ENCODE measurements at places on chromosomes 12 and 14. TPM values are rescaled to one million over a fixed set of nuclear protein-coding genes. Genes with fewer than 3 reads are reported as not detected.

GRCh38 chr14:53951627-53952303, 4.9 kb downstream of the BMP4 start:
- DNase-seq: no peak
- H3K27me3 ChIP-seq: peaks cover 34% of the 10 kb centered on the region
- no peak overlapping the region for H3K27ac ChIP-seq
- peaks cover 16% of the 10 kb centered on the region for H3K36me3 ChIP-seq
- peak overlapping the region; percentile 69 for H3K4me3 ChIP-seq

GRCh38 chr12:54439096-54439495, 20.0 kb upstream of the ITGA5 start:
- H3K27ac ChIP-seq: no peak overlapping the region
- no peak for DNase-seq
- H3K36me3 ChIP-seq: no peaks in the 10 kb centered on the region

Gene AMN
- 13.7 TPM for total RNA-seq

GRCh38 chr12:120238839-120239445, 26.6 kb downstream of the PXN start:
- no peak for DNase-seq
- no peak overlapping the region for H3K4me3 ChIP-seq
- H3K27me3 ChIP-seq: no peaks in the 10 kb centered on the region

Gene C12orf42
- not detected for total RNA-seq

GRCh38 chr12:42283739-42284138, 42.2 kb downstream of the ZCRB1 start:
- H3K4me1 ChIP-seq: no peaks in the 10 kb centered on the region
- no peak for DNase-seq
- H3K27ac ChIP-seq: no peak overlapping the region
- no peaks in the 10 kb centered on the region for H3K36me3 ChIP-seq
- H3K4me3 ChIP-seq: no peak overlapping the region

GRCh38 chr12:69653703-69654102, 43.0 kb upstream of the LRRC10 start:
- no peaks in the 10 kb centered on the region for H3K27me3 ChIP-seq
- H3K4me3 ChIP-seq: no peak overlapping the region
- no peaks in the 10 kb centered on the region for H3K36me3 ChIP-seq
- H3K27ac ChIP-seq: no peak overlapping the region
- no peak for DNase-seq

Gene DHRS4L2
- 19.4 TPM for total RNA-seq

Gene PRICKLE1
- 18.8 TPM for total RNA-seq

- H3K4me1 ChIP-seq: peaks cover 20% of the 10 kb centered on the region
- no peaks in the 10 kb centered on the region for H3K36me3 ChIP-seq
- peaks cover 50% of the 10 kb centered on the region for H3K27me3 ChIP-seq
- no peak for DNase-seq
Measured at GRCh38 chr12:27965966-27966365, 6.6 kb downstream of the PTHLH start.

DNA sequence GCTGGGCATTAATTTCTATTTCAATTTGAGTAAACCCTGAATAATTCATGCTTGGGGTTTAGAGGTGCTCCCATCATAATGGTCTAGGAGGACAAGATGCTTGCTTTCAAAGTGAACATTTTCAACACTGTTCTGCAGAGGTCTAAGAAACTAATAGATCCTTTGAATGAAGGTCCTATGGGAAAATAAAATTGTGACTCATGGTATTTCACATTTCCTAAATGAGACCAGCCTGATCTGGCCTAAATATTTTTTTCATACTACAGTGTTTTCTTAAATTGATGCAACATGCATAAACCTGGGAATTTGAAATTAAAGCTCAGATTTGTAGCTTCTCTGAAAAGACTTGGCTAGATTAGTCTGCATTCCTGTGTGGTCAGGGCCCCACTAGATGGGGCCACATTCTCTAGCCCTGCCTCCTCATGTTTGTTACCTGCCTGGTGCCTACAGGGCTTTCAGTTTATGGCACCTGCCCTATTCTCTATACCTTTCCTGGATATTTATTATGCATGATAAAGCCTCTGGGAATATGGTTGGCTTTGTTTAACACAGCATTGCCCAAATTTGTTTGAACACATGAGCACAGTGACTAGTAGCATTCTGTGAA, 112.7 kb downstream of the METTL25 start:
- no peaks in the 10 kb centered on the region for H3K27me3 ChIP-seq
- peaks cover 14% of the 10 kb centered on the region for H3K36me3 ChIP-seq
- H3K4me3 ChIP-seq: no peak overlapping the region
- no peak for DNase-seq
- H3K4me1 ChIP-seq: no peaks in the 10 kb centered on the region
- H3K27ac ChIP-seq: no peak overlapping the region

DNA sequence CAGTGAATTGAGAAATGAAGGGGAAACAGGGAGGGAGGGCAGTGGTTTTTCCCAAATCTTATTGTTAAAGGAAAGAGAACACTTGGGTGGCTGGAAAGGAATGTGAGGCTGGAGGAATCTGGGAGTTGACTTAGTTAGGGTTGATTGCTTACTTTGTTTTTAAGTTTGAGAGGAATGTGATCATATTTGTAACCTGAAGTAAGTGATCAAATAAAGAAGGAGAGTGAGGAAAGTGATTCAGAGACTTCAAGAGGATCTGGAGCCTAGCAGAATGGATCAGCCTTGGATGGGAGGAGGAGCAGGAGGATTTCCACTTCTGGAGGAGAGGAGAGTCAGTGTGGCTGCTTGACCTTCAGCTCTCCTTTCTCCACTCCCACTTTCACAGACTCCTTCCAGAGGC, 6.0 kb upstream of the LRP6 start:
- H3K36me3 ChIP-seq: no peaks in the 10 kb centered on the region
- no peak for DNase-seq
- peaks cover 1% of the 10 kb centered on the region for H3K4me1 ChIP-seq
- H3K27ac ChIP-seq: peak overlapping the region; percentile 43

GRCh38 chr12:8709124-8709830, 11.5 kb downstream of the RIMKLB start:
- no peaks in the 10 kb centered on the region for H3K36me3 ChIP-seq
- DNase-seq: no peak
- H3K4me3 ChIP-seq: peak overlapping the region; percentile 51
- peak overlapping the region; percentile 74 for H3K27ac ChIP-seq
- H3K4me1 ChIP-seq: peaks cover 19% of the 10 kb centered on the region

Gene CYP46A1
- 0.62 TPM for total RNA-seq

Gene POTEG
- not detected for total RNA-seq

- no peaks in the 10 kb centered on the region for H3K36me3 ChIP-seq
- no peak overlapping the region for H3K27ac ChIP-seq
- H3K27me3 ChIP-seq: no peaks in the 10 kb centered on the region
Measured at GRCh38 chr14:90993792-90994191, 66.6 kb downstream of the RPS6KA5 start.

- no peak for DNase-seq
- no peaks in the 10 kb centered on the region for H3K36me3 ChIP-seq
- H3K27ac ChIP-seq: peak overlapping the region; percentile 20
- H3K27me3 ChIP-seq: no peaks in the 10 kb centered on the region
Measured at GRCh38 chr14:74591899-74592298, 20.1 kb downstream of the LTBP2 start.

DNA sequence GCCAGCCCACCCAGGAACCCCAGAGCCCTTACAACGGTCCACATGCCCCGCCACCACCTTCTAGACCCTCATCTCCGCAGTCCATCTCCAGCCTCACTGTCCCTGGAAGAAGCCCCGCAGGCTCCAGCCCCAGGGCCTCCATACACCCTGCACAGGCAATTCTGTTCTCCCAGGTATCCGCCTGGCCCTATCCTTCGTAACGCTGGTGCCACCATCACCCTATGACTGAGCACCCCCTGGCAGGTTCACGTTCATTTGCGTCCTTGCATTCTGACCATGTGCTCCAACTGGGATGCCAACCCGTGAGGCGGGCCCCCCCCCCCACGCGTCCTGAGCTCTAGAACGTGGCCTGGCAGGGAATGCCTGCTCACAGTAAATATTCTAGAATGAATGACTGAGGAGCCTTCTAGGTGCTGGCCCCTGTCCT, 675 bp upstream of the SCARB1 start:
- no peak for DNase-seq
- H3K36me3 ChIP-seq: no peaks in the 10 kb centered on the region
- H3K4me1 ChIP-seq: peaks cover 34% of the 10 kb centered on the region
- no peaks in the 10 kb centered on the region for H3K27me3 ChIP-seq
- peak overlapping the region; percentile 67 for H3K4me3 ChIP-seq

DNA sequence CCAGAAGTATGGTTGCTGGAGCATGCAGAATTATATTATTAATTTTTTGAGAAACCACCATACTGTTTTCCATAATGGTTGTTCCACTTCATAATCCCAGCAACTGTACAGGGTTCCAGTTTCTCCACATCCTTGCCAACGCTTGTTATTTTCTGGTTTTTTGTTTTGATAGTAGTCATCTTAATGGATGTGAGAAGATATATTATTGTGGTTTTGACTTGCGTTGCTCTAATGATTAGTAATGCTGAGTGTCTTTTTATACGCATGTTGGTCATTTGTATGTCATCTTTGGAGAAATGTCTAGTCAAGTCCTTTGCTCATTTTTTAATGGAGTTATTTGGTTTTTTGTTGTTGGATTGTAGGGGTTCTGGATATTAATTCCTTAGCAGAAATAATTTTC, 58.1 kb downstream of the DAAM1 start:
- no peaks in the 10 kb centered on the region for H3K27me3 ChIP-seq
- H3K4me1 ChIP-seq: peaks cover 10% of the 10 kb centered on the region
- no peak for DNase-seq

Gene DIO2
- 0.62 TPM for total RNA-seq

GRCh38 chr14:102878970-102879460, 43.4 kb upstream of the AMN start:
- no peak overlapping the region for H3K27ac ChIP-seq
- no peak for DNase-seq
- peaks cover 45% of the 10 kb centered on the region for H3K36me3 ChIP-seq
- no peaks in the 10 kb centered on the region for H3K4me1 ChIP-seq
- H3K4me3 ChIP-seq: no peak overlapping the region
